Cortex of kidney (tissue), 1 donor: ENCODE measurements at places on chromosomes 1 and 21.

- no peak for DNase-seq
Measured at GRCh38 chr1:106984801-106985200, 71.7 kb upstream of the PRMT6 start.

GRCh38 chr21:42028766-42029425, 18.7 kb upstream of the ZBTB21 start:
- DNase-seq: no peak

- no peak for DNase-seq
Measured at GRCh38 chr1:31154632-31155215, 85.0 kb downstream of the NKAIN1 start.

DNA sequence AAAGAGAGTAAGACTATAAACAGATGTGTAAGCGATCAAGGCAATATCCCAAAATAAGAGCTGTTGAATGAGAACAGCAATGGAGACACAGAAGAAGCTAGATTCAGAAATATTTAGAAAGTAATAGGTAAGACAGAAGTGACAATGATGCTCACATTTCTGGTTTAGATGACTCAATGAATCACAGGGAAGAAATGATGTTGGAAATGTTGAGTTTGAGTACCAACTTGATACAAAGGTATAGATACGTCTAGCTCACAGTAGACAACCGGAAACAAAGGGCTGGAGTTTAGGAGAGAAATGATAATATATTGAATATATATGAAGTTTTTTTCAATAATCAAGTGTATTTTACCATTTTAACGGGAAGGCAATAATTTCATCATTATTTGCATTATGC, 6.5 kb downstream of the GATAD2B start:
- DNase-seq: no peak

- no peak for DNase-seq
Measured at GRCh38 chr1:211750599-211750998, 75.2 kb upstream of the NEK2 start.

DNA sequence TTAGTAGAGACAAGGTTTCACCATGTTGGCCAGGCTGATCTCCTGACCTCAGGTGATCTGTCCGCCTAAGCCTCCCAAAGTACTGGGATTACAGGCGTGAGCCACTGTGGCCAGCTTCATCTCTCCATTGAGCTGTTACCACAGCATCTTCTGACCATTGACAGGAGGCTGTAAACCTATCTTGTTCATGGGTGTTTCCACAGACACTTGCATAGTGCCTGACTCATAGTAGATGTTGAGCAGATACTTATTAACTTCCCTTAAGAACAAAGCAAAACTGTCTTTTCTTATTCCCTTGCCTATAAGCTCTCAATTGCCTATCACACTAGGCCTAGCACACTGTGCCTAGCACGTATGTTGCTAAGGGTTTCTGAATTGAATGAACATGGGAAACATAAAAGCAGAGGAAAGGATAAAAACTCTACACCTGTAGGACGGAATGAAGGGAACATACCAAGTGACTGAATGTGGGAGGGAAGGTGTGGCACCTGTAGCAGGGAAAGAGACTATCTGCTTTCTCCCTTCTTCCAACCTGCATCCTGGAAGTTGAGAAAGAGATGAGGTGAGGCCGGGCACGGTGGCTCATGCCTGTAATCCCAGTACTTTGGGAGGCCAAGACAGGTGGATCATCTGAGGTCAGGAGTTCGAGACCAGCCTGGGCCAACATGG, 1.2 kb upstream of the C1orf54 start:
- DNase-seq: no peak

DNA sequence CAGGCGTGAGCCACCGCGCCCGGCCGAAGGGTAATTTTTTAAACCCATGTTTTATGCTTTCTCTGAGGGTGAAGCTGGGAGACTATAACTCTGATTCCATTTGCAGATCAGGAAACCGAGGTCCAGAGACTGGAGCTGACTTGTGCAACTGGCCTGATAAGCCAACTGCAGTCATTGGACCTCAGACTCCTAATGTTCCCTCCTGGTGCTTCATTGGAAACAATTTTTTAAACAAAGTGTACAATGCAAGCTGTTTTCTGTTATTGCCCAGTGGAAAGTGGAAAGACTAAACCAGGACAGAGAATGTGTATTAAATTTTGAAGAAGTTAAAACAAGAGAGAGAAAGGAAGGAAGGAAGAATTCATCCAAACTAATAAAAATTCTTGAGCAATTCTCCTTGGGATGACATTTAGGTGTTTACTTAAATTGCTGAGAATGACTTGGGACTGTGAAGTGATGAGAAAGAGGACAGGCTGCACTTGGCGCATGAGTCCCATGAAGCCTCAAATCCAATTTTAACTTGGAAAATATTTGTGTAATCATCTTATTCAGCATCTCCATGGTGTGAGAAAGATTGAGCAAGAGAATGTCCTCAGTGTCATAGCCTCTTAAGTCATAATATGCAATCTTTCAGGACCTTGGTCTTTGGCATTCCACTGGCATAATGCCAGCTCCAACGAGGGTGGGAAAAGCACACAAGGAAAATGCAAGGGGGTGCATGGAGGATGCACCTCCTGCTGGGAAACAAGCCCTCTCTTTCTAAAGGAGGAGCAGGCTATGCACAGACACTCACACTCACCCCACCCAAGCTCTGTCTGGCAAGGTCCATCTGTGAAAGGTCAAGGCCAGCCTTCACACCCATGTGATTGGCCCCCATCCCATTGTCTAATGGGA, 342.0 kb downstream of the SIPA1L2 start:
- DNase-seq: no peak

DNA sequence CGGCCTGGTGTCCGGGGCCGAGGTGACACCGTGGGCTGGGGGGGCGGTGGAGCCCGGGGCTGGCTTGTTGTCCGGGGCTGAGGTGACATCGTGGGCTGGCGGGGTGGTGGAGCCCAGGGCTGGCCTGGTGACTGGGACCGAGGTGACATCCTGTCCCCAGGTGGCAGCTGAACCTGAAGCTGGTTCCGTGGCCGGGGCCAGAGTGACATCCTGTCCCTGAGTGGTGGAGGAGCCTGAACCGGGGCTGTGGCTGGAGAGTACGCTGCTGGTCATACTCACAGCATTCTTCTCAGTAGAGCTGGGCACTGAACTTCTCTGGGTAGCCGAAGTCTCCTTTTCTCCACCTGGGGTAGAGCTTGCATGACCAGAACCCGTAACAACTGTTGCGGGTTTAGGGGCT, 15.8 kb downstream of the THBS3 start:
- DNase-seq: no peak

DNA sequence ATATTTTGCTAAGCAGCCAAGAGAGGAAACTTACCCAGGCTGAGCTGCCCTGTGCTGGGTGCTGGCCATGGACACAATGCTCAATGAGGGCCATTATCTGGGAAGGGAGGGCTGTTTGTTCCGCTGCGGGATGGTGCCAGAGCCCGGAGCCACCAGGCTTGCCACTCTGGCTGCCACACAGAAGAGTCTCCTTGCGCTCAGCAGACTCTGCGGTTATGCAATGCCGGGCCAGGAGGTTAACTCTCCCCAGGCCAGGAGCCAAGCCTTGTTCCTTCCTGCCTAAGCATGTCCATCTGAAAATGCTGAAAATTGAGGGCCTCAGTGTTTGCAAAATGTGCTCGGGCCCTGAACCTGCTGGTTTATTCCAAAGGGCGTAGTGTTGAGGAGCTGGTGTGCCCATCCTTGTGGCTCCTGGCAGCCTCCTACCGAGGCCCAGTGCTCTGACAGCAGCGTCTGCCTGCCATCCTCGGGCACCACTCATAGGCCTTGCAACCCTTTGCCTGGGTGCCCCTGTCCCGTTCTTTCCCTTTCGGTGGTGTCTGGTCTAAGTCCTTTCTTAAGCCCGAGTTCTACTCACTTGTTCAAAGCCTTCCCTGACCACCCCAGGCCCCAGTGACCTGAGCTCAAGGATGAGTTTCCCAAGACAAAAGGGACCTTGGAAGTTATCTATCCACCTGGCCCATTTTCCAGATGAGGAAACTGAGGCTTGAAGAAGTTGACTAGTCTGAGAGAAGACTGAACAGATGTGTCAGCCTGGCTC, 133.8 kb upstream of the EDN2 start:
- DNase-seq: no peak

DNA sequence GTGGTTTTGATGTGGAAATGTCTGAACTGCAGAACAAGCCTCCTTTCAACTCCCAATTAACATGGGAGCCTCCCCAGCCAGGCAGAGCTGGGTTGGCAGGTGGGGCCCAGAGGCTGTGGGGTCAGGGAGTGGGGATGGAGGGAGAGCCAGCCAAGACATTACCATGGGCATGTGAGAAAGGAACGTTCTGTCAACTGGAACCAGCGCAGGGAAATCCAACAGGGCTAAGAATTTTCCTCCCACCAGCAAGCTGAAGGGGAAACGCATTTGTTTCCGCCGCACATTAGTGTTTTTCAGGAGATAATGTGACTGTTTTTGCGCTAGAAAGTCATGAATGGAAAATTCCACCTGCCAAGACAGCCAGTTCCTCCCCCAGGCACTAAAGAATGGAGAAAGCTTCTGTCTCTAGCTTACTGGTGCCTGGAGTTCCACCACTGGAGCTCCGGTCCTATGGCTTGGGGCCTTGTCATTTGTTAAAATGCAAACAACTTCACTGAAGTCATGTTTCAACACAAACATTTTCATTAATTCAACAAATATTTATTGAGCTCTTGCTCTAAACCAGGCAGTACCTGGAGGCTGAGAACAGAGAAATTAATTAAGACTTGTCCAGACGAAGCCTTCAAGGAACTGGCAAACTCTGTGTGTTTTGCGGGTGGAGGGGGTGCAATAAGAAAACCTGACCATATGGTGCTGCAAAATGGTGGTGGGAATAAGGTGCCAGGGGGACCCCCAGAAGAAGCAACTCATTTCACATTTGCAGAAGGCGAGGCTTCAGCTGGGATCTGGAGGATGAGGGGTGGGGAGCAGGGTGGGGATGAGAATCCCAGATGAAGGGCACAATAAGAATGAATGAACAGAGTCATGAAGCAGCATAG, 305.1 kb downstream of the MATN1 start:
- no peak for DNase-seq

GRCh38 chr1:23741609-23742008, 1.7 kb upstream of the ELOA start:
- no peak for DNase-seq

DNA sequence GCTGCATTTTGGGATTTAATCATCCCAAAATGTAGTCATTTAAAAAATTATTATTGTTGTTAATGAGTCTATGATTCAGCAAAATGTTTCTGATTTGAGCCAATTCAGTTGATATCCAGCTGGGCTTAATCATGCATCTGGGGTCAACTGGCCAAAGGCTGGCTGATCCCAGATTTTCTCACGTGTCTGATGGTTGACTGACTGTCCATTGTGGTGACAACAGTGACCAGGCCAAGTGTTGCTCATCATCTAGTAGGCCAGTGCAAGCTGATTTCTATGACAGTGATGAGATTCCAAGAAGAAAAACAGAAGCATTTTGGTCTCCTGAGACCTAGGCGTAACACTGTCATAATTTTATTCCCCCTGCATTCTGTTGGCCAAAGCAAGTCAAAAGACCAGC, 80.1 kb upstream of the ZC3H11B start:
- DNase-seq: no peak

GRCh38 chr21:37136261-37136660, 63.2 kb downstream of the TTC3 start:
- no peak for DNase-seq

DNA sequence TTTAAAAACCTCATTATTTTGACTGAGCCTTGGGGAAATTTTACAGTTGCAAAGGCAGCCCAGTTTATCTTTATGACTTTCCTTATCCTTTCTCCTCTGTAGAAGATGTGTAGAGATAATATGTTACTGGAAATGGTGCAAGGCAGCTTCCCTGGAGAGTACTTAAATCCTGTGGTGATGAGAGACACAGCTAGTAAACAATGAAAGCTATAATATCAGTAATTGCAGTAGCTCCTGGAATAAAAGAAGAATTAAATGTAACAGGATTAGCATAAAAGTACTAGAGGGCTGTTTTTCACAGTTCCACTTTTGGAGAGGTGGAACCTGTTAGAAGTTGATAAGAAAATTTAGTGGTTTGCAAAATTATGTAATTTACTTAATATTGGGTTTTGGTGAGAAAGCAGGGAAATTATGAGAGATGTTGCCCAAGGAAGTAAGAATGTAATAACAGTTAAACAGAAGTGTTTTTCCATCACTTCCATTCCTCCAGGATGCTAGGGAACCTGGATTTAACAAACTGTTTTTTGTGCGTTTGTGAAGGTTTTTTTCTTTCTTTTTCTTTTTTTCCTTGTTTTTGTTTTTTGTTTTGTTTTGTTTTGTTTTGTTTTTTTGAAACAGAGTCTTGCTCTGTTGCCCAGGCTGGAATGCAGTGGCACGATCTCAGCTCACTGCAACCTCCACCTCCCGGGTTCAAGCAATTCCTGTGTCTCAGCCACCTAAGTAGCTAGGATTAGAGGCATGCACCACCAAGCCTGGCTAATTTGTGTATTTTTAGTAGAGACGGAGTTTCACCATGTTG, 15.7 kb upstream of the EDEM3 start:
- DNase-seq: no peak

GRCh38 chr1:38672692-38673091, 186.9 kb downstream of the RRAGC start:
- DNase-seq: no peak

DNA sequence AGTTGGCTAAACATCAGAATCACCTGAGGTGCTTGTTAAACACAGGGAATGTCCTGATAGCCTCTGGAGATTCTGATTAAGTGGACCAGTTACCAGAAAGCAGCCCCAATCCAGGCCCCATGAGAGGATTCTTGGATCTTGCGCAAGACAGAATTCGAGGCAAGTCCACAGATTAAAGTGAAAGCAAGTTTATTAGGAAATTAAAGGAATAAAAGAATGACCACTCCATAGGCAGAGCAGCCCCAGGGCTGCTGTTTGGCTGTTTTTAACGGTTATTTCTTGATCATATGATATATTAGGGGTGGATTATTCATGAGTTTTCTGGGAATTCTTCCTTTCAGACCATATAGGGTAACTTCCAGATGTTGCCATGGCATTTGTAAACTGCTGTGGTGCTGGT, 176.2 kb downstream of the ROR1 start:
- DNase-seq: no peak

DNA sequence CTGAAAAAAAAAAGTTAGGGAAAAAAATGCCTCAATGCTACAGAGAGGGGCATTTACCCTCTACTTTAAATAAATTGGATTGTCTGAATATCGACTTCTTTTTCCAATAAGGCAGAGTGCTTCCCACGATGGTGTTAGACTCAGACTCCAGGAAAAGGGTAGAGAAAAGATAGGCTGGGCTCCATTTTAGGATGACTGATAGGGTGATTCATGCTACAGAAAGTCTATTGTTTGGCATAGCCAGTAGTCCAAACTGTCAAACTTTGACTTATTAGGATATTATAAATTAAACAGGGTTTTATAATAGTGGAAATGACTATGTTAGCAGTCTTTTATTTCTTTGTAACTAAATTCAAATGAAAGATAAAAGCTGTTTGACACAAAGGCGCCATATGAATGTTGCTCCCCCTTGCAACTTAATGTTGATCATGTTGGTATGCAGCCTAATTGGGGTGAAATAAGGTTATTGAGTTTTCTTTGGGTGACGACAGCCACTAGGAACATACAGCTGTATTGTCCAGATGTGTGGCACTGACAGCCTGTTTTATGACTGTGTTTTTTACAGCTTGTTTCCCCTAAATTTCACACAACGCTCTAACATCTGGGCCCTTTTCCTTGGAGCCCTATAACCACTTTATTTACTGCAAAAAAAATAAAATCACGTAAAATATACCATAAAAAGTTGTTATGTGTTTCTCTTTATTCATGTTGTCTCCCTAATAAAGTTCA, 69.3 kb downstream of the SPAG17 start:
- no peak for DNase-seq

- DNase-seq: no peak
Measured at GRCh38 chr1:245718123-245718522, 563.3 kb downstream of the KIF26B start.
